ENCODE measurements at places on chromosomes 12 and 14.

- DNase-seq, result no peak
These were observed 87.0 kb downstream of the SRRM4 start for GRCh38 chr12:119068129-119068856.

GRCh38 chr14:30799933-30800332 lies 74.4 kb upstream of the COCH start:
- DNase-seq, result no peak

- peak; percentile 37 for DNase-seq
These were observed 411.0 kb upstream of the OR4E1 start for GRCh38 chr14:22084393-22085281.

DNA sequence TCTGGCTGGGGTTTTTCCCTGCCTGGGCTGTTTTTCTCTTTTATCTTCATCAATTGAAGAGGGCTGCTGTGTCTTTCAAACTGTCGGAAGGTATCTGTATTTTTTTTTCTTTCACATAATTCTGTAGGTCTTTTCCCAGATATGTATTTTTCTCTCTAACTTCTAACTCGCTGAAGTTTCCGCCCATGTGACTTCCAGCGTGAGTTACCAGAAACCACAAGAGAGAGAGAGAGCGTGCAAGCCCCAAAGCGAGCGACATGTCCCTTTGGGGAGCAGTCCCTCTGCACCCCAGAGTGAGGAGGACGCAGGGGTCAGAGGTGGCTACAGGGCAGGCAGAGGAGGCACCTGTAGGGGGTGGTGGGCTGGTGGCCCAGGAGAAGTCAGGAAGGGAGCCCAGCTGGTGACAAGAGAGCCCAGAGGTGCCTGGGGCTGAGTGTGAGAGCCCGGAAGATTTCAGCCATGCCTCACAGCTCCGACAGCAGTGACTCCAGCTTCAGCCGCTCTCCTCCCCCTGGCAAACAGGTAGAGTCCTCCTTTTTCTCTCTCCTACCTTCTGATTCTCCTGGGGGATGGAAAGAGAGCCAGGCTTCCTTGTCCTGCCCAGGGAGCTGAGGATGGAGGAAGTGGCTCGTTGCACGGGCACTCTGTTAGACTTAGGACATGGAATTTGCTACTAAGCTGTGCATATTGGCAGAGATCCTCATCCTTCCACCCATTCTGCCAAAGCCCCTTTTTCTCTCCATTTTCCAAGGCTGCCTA lies at the start of gene BATF:
BATF (plus strand) TSS at position 246 of the 759 bp plus-strand sequence; CDS start at position 460, 214 bp downstream.
- no peak for DNase-seq

DNA sequence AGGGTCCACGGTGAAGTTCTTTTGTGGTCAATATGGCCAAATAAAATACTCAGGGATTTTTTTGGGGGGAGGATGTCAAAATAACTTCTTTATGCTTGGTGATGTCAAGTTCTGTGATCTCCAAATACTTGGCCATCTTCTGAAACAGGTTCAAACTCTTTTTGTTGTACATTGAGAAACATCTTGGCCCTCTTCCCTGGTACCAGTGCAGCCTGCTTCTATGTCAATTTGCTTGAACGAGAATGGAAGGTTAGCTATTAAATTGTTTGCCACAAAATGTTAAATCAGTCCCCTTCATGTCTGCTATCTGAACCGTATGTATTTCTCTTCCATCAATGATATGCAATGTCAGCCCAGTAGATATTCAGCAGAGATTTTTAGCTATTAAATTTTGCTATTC lies 6.1 kb upstream of the CRADD start:
- no peak for DNase-seq

DNA sequence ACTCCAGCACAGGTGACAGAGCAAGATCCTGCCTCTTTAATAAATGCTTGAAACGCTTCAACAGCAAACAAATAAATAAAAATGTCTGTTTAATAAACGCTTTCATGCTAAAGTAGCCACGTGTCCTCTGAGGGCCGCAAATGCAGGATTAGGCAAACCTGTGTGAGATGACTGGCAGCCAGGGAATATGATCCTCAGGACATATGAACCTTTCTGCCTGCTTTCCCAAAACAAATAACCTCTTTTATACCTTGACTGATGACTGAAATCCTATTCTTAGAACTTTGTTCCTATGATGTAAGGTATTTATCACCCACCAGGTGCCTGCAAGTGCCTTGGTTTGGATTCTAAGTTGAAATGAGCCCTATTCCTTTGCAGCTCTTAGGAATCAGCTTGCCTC lies 14.5 kb upstream of the FLVCR2 start:
- no peak for DNase-seq

GRCh38 chr14:73788701-73789551 lies 62.7 kb upstream of the PTGR2 start:
- DNase-seq, result no peak

- no peak for DNase-seq
These were observed 29.7 kb upstream of the DYNC1H1 start for GRCh38 chr14:101934601-101935150.

DNA sequence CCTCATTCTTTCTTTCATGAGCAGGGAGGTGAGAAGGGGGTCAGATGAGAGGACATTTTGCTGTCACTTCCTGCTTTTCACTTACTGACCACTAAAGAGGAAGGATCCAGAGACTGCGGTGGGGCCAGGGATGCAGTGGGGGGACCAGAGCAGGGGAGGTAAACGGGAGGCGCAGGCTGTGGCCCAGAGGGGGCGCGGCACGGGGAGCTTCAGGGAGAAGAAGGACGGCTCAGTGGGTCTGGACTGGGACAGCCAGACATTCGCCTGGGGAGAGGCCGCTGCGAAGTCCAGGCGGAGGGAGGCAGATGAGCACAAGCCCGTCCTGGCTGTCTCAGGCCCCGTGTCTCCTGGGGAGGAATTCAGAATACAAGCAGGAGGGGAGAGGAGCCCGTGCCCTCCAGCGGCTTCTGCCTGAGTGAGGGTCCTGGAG lies 41.2 kb downstream of the SLC6A12 start:
- DNase-seq, result no peak

- DNase-seq, result no peak
These were observed 6.7 kb upstream of the HOXC6 start for GRCh38 chr12:54021432-54022013.

GRCh38 chr12:1644534-1645438 lies 15.8 kb downstream of the WNT5B start:
- DNase-seq, result peak; percentile 74

- no peak for DNase-seq
These were observed 43.4 kb downstream of the PRIMA1 start for GRCh38 chr14:93744876-93745275.

- DNase-seq, result no peak
These were observed 2.6 kb downstream of the ETFRF1 start for GRCh38 chr12:25197608-25198007.

GRCh38 chr12:12538535-12538934 lies 24.1 kb downstream of the DUSP16 start:
- no peak for DNase-seq

DNA sequence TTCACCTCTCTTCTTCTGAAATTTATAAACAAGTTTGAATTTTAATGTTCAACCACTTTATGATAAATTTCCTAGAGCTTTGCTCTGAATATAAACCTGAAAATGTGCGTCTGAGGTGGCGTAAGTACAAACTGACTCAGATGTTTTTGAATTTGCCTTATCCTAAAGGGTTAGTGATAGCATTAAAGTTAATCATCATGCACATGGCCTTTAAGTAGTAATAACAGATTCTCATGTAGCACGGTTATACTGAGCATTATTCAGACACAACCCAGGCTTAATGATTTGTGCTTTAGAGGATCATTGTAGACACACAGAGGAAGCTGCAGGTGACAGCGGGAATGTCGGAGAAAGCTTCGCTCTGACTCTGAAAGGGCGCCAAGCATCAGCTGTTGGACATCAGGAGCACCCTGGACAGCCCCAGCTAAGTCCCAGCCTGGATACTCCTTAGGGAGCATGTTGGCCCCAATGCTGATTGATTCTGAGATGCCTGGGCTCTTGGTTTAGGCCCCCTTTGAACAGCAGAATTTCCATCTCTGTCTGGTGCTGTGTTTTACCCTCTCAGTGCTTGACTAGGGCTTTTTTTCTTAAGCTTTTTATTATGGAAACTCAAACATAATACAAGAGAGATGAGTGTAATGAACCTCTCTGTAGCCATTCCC lies 91.1 kb downstream of the PLXNC1 start:
- no peak for DNase-seq

Measured in fibroblast of the conjunctiva (primary cell).